A549 treated with dexamethasone at 1 μM for 4 hours (cell line): ENCODE measurements at places on chromosomes 5 and 9. TPM values are rescaled to one million over a fixed set of nuclear protein-coding genes. Genes with fewer than 3 reads are reported as not detected.

The CDX1 gene
- not detected in 5 replicates for total RNA-seq

The CCDC183 gene
- 0.11 to 0.43 TPM (median 0.27 TPM) in 5 replicates for total RNA-seq

The SARDH gene
- 0.04 to 0.19 TPM (median 0.12 TPM) in 5 replicates for total RNA-seq

The ATP10B gene
- not detected in 5 replicates for total RNA-seq

The TXN gene
- 975 to 1,573 TPM (median 1,072 TPM) in 5 replicates for total RNA-seq

The ANXA1 gene
- 949 to 1,168 TPM (median 1,065 TPM) in 5 replicates for total RNA-seq

The LRRC70 gene
- total RNA-seq: 0.06 to 0.40 TPM (median 0.30 TPM) in 5 replicates

The CDC37L1 gene
- 11.7 to 16.0 TPM (median 14.5 TPM) in 5 replicates for total RNA-seq

The C7 gene
- not detected in 5 replicates for total RNA-seq

The STPG3 gene
- not detected in 5 replicates for total RNA-seq

The OBP2B gene
- not detected in 5 replicates for total RNA-seq

The PROB1 gene
- 0.12 to 0.27 TPM (median 0.24 TPM) in 5 replicates for total RNA-seq

The RORB gene
- total RNA-seq: not detected in 5 replicates

The PCDHA7 gene
- 0.07 to 0.16 TPM (median 0.12 TPM) in 5 replicates for total RNA-seq

The PRR7 gene
- total RNA-seq: 13.0 to 28.8 TPM (median 25.0 TPM) in 5 replicates

The FOXD4L6 gene
- 0.08 to 0.09 TPM (median 0.09 TPM) in 3 of 5 replicates, not detected in the others for total RNA-seq

The SEC61B gene
- total RNA-seq: 295 to 331 TPM (median 298 TPM) in 5 replicates

The LCN15 gene
- 0.09 TPM in 2 of 5 replicates, not detected in the others for total RNA-seq

The AHRR gene
- total RNA-seq: 3.8 to 5.5 TPM (median 5.4 TPM) in 5 replicates

The KCNV2 gene
- not detected in 5 replicates for total RNA-seq

The GABRA6 gene
- not detected in 5 replicates for total RNA-seq

The CYLC2 gene
- not detected in 5 replicates for total RNA-seq

The SYK gene
- 0.02 to 0.16 TPM (median 0.05 TPM) in 5 replicates for total RNA-seq

The CDHR2 gene
- 0.05 to 0.33 TPM (median 0.13 TPM) in 5 replicates for total RNA-seq

The CTSV gene
- 11.4 to 16.3 TPM (median 13.3 TPM) in 5 replicates for total RNA-seq

The RASEF gene
- 5.1 to 8.3 TPM (median 7.3 TPM) in 5 replicates for total RNA-seq

The OR13C3 gene
- total RNA-seq: not detected in 5 replicates

The PPIC gene
- total RNA-seq: 17.1 to 19.1 TPM (median 18.4 TPM) in 5 replicates
